Stimulated activated CD4-positive, alpha-beta T cell treated with anti-CD3 and anti-CD28 coated beads, Interleukin-1b, Interleukin-23, amount 100 ng/mL, for 48 hours (primary cell): ENCODE measurements at places on chromosomes 5 and 9.

DNA sequence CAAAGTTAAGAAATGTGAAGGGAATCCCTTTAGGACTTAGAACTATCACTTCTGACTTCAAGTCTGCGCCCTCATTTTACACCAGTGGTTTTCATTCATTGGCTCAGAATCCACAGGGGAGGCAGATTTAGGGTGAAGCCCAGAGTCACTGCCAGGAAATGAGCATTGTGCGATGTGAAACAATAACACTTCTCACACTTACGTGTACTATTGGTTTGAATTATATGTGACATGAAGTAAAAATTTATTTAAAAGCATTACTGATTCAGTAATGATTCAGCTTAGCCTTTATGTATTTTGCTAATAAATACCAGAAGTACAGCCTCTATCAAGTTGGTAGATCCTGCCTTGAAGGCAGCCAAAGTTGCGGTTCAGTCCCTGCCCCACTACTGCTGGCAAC, 98.6 kb downstream of the PAM start:
- peak; percentile 10 for DNase-seq

GRCh38 chr9:85859765-85860164, 81.2 kb upstream of the NAA35 start:
- DNase-seq = peak; percentile 6

- no peak for DNase-seq
Measured at GRCh38 chr9:75063556-75064305, 24.2 kb downstream of the NMRK1 start.

DNA sequence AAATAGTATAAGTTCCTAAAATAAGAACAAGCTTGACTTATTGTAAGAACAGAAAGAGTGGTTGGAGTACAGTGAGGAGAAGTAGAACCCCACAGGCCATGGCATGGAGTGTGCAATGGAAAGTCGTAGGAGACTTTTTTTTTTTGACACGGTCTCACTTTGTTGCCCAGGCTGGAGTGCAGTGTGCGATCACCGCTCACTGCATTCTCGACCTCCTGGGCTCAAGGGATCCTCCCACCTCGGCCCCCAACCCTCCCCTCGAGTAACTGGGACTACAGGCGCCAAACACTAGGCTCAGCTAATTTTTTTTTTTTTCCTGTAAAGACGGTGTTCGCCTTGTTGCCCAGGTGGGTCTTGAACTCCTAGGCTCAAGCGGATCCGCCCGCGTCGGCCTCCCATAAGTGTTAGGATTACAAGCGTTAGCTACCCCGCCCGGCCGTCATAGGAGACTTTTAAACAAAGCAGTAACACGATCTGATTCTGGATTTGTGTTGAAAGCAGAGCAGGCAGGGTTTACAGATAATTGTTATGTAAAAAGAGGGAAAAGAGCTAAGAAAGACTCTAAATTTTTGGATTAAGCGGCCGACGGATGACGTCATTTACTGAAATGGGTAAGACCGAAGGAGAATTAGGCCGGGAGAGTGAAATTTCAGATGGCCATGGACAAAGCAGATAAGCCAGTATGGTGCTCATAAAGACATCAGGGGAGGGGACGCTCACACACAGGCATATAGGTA, 752 bp downstream of the TSTD2 start:
- peak; percentile 6 for DNase-seq

- DNase-seq = no peak
Measured at GRCh38 chr9:131899296-131900228, 159.7 kb upstream of the RAPGEF1 start.

- DNase-seq = no peak
Measured at GRCh38 chr5:181120306-181120705, 10.7 kb downstream of the OR2V1 start.

- DNase-seq = no peak
Measured at GRCh38 chr9:98784831-98785806, 11.2 kb downstream of the ANKS6 start.

DNA sequence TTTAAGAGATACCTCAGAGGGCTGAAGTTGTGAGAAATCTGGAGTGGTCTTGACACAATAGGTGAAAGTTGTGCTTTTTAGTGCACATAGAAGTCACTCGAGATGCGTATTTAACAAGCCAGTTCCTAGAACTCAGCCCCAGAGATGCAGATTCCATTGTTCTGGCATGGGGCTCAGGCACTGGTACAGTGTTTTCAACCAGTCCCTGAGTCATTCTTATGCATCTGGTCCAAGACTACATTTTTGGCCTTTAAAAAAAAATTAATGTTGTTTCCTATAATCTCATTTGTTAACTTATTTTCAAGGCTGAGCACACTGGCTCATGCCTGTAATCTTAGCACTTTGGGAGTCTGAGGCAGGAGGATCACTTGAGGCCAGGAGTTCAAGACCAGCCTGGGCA, 29.6 kb downstream of the PTTG1 start:
- DNase-seq = no peak

GRCh38 chr9:93098236-93098946, 2.4 kb downstream of the CARD19 start:
- peak; percentile 67 for DNase-seq

DNA sequence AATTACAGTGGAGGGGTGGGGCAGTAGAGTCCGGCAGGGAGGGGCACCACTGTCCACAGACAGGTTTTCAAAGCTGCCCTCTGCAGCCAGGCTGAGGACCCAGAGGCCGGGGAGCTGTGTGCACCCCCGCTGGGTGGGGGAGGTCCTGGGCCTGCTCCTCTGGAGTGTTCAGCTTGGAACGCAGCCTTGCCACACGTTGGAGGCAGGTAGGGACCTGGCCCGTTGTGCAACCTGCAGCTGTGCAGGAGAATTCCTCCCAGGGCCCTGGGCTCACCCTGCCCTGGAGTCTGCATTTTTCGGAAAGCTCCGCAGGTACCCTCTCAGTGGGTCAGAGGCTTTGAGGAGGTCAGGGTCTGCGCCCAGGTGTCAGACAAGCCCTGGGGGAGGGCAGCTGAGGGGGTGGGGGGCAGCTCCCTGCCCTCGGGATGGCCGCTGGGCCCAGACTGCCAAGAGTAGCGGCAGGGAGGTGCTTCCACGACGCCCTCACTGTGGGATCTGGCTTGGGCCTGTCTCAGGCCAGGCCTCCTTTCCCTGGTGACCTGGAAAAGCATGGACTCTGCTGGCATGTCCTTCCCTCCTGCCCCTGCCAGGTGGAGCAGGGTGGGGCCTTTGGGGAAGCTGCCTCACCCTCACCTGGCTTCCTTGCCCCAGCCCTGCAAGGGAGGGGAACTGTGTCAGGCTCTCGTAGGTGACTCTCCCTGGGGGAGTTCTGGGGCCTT, 29.5 kb downstream of the RXRA start:
- no peak for DNase-seq

DNA sequence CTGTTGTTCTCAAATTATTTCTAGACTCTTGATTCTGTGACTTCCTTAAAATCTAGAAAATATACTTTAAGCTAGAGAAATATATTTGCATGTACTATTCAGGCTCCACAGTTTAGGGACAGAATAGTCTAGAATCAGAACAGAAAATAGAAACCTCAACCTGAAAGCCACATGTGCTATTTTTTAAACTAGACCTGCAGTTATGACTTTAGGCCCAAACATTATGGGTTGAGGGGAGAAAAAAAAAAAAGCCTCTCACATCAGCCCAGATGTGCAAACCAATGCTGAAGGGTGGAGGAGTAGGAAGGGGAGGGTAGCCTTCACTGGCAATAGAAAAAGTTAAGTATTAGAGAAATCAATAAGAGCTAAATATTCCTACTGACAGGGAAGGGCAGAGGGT, 35.7 kb downstream of the ELL2 start:
- DNase-seq = no peak

DNA sequence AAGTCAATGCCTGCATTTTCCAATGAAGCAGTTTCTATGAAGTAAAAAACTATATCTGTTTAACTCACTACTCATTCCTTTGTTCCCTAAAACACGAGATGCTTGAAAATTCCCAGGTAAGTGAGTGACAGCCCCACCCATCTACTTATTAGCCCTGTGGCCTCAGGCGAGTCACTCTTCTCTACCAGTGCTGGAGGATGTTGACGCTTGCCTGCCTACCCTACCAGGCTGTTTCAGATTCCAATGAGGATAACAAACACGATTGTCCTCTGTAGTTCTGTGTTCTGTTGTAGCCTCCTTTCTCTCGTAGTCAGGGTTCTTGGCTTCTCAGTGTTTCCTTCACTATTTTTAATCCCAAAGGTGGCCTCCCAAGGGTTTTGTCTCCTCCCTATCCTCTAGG, 388.8 kb downstream of the KDM4C start:
- no peak for DNase-seq

DNA sequence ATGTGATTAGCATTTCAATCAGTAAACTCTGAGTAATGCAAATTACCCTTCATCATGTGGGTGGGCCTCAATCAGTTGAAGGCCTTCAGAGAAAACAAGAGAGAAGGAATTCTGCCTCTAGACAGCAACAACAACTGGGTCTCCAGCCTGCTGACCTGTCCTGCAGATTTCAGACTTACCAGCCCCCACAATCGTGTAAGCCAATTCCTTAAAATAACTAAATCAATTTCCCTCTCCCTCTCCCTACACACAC, 41.7 kb upstream of the FBXW11 start:
- no peak for DNase-seq
